ENCODE measurements at places on chromosomes 3 and 15. TPM values are rescaled to one million over a fixed set of nuclear protein-coding genes. Genes with fewer than 3 reads are reported as not detected.

The COL6A5 gene
- total RNA-seq, result not detected

The OXTR gene
- 7.9 TPM for total RNA-seq

The DAPK2 gene
- 8.5 TPM for total RNA-seq

The GABRB3 gene
- total RNA-seq, result 23.7 TPM

The CISH gene
- 8.6 TPM for total RNA-seq

The ADCY5 gene
- 2.2 TPM for total RNA-seq

The TF gene
- total RNA-seq, result 0.98 TPM

The SENP2 gene
- 55.6 TPM for total RNA-seq

The IMPG2 gene
- total RNA-seq, result 0.40 TPM

The WNT7A gene
- total RNA-seq, result 8.4 TPM
